ENCODE measurements at places on chromosomes 2 and 18.

DNA sequence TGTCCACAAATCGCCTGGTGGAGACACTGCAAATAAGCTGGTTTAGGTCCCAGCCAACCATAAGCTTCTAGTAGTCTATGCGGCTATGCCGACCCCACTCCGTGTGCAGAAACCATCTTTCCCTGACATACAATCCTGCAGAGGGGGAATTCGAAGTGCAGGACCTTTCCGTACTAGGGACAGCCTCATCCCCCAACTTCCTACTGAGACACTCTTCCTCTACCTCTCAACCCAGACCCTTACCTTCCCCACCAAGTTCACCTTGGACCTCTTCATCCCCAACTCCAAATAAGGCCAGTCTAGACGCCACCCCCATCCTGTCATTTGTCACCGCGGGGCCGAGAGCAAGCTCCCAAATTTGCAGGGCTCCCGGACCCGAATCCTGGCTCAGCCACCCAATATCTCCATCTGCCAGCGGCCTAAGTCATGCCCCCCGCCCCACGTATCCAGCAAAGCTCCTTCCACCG is 496 bp downstream of the SUCLG1 start:
- peak; percentile 5 for DNase-seq

DNA sequence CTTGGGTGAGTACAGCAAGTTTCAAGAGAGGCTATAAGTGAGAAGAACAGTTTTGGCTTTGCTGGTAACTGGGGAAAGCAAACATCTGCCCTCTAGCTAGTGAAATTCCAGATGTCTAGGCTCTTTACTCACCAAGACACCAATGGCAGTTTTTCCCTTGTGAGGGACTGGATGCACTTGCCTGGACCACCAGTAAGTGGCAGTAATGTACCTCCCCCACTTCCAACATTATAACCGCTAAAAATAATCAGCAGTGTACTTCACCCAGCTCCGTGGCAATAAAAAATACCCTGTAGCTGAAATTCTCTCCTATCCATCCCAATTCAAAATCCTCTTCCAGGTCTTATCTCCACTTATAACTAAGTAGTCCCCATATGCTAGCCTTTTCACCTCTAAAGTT is 383.9 kb downstream of the ARHGAP15 start:
- DNase-seq, result peak; percentile 72

DNA sequence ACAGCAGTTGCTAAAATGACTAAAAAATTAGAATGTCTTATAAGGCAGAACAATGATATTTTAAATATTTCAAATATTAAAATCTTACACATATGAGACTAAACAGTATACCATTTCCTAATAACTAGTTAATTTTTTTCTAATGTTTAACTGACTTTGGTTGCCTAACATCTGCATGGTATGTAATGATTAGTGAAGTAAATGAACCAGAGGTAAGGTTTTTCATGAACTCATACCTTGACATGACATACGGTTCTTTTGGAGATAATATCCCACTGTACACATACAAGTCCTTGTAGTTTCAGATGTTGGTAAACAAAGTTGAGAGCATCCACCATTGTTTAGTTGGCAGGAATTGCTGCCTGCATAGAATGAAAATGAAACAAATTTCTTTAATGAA is 1360.2 kb downstream of the LRP1B start:
- no peak for DNase-seq

- DNase-seq, result no peak
Measured at GRCh38 chr2:215138479-215138878, at the start of gene ABCA12. TSS of gene ABCA12 (minus strand) at chr2:215138626. CDS start at chr2:215138208, 418 bp downstream.

Data from brain microvascular endothelial cell (primary cell).